ENCODE measurements at places on chromosomes 12 and 14.
A peak's percentile ranks its signal among the peaks of the same experiment; 100 is the strongest.

DNA sequence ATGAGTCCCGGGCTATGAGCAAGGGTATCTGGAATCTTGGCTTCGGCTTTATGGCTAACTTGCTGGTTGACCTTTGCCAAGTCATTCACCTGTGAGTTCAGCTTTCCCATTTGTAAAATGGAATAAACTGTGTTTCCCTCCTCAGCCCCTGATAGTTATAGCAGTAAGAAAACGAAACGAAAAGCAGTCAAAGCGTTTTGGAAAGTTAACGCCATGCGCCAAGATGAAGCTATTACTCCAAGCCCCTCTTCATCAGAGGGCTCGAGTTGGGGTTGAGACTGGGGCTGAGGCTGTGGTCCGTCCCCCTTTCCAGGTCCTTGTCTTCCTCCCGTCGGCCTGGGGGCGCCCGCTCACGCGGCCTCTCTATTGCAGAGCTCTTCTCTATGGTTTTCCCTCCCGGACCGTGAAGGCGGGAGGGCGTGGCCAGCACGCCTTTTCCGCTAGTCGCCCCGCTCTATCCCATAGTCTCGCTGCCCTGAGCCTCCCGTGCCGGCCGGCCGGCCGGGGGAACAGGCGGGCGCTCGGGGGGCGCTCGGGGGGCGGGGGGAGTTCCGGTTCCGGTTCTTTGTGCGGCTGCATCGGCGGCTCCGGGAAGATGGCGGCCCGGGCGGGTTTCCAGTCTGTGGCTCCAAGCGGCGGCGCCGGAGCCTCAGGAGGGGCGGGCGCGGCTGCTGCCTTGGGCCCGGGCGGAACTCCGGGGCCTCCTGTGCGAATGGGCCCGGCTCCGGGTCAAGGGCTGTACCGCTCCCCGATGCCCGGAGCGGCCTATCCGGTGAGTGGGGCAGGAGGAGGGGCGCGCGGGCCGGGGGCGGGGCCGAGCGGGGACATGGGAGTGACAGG is at the start of gene SMARCD1:
TSS of gene SMARCD1 (plus strand) at position 568 of the 840 bp plus-strand sequence. CDS start at position 596, 28 bp downstream.
- peak; percentile 88 for DNase-seq

- DNase-seq = no peak
Observed at GRCh38 chr14:53701108-53701875, 255.3 kb downstream of the BMP4 start.

DNA sequence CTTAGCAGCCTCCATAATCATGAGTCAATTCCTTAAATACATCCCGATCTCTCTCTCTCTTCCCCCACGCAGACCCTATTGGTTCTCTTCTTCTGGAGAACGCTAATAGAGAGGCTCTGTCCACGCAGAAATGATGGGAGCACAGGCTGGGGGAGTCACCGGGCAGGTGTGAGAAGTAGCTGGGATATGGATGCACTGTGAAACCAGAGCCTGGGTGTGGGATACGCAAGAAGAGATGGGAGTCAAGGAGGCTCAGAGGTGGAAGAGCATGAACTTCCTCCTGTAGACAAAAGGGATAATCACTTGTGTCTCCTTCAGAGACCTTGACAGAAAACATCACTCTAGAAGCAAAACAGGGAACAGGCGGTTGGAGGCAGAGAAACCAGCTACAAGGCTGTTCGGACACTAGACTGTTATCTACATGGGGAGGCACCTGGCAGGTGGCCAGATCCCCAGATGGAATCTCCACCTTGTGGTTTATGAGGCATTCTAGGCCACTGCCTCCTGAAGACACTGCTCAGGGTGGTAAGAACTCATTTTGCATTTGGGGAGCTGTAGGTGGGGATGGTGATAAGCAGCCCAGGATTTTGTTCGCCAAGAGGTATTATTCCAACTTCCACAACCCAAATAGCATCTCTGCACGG is 7.2 kb upstream of the SELPLG start:
- DNase-seq = no peak

DNA sequence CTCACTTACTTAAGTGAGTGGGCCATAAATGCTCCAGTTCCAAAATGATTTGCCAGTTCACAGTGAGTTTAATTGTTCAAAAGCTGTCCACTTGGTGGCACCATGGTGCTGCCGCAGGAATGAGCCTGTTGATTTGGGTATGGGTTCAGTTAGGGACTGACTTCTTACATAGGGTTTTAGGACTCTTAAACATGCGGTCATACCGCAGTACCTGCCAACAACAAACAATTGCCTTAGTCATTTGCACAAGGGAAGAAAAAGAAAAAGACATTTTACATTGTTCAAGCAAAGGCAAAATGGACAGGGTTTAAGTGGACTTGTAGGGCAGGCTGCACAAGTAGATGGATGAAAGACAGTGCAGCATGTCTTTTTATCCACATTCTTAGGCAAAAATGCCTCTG is 80.0 kb upstream of the DBX2 start:
- peak; percentile 32 for DNase-seq

DNA sequence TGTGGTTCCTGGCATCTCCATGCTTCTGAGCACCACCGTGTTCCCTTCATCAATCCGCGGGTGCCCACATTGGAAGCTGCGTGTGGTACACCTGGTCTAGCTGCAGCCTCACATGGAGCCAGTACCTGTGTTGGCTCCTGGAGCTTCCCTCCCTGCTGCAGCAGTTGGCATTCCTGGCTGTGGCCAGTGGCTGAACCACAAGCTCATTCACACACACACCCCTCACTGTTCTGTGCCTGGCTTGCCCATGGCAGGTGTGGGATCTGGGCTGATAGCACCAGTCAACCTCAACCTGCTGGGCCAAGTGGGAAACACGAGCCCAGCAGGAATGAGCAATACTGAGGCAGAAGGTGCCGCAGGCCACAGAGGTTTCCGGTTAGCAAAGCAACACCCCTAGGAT is 256.2 kb upstream of the LRFN5 start:
- no peak for DNase-seq

DNA sequence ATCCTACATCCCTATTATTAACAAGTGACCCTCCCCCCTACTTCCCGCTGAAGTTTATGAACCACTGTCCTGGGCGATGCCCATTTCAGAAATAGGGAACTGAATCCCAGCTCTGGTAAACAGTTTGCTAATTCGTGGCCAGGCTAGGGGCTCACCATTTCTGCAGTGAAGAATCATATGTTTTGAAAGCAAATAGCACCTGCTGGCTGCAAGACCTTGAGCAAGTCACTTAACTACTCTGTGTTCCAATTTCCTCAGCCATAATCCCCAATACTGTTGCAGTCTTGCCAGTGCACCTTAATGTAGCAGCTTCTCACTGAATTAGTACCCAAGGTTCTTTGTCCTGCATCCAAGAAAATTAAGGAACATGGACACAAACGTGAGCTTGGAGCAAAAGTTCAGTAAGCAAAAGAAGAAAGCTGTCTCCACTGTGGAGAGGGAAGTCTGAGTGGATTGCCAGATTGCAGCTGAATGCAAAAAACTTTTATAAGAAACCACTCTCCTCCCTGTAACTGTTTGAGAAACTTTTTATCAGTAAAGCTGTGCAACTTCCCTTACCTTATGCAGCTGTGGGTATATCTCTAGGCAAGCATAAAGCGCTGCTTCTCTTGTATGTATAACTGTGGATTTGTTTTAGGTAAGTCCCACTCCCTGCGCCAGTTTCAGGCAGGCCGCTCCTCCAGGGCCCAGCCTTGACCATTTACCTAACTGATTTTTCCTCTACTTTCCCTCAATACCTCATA is 824 bp downstream of the OAS1 start:
- DNase-seq = no peak

- no peak for DNase-seq
Observed at GRCh38 chr12:57896434-57897201, 44.7 kb upstream of the ATP23 start.

- DNase-seq = no peak
Observed at GRCh38 chr12:99658671-99659349, 11.3 kb downstream of the GARIN6 start.

- DNase-seq = no peak
Observed at GRCh38 chr14:65403231-65403630, 9.3 kb upstream of the FUT8 start.

GRCh38 chr12:8065991-8066594 is at the start of gene C3AR1:
Gene C3AR1 (minus strand): TSS chr12:8066359. CDS start chr12:8060185, 6,174 bp downstream.
- DNase-seq = peak; percentile 25

DNA sequence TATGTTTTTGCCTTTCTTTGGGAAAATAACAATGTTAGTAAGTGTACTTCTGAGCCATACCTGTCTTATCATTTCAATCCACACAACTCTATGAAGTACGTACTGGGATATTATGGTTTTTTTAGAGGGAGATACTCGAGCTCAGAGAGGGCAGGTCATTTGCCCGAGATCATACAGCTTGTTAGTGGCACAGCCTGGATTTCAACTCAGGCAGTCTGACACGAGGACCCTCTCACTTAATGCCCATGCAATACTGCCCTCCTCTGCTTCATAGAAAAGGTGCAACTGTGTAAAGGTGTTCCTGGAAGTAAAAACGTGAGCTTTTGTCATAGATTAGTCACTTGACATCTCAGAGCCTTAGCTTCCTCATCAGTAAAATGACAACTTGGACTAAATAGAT is 128.0 kb downstream of the NDUFA12 start:
- DNase-seq = no peak

GRCh38 chr14:81686512-81686911 is 152.9 kb upstream of the SEL1L start:
- DNase-seq = no peak

DNA sequence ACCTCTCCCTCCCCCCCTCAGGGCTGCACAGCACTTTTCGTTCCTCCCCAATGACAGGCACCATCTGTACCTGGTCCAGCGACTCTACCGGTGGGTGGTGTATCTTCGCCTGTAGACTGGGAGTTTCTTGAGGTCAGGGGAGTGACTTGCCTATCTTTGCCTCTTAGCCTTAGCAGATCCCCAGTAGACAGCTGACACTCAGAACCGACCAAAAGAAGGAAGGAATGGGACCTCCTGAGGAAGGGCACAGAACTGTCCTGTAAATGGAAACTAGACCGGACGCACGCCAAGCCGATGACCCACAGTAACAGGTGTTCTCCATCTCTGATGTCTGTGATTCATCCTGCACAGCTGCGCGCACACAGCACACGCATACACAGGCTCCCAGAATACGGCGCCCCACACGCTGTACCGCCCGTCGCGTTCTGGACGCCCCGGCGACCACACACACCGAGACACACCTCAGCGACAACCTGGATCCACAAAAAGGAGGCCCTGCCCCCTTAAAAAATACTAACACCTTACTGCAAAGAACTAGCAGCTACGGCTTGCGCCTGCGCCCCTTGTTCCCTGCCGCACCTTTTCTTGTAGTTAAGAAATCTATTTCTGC is 673 bp upstream of the TTC9 start:
- peak; percentile 51 for DNase-seq

DNA sequence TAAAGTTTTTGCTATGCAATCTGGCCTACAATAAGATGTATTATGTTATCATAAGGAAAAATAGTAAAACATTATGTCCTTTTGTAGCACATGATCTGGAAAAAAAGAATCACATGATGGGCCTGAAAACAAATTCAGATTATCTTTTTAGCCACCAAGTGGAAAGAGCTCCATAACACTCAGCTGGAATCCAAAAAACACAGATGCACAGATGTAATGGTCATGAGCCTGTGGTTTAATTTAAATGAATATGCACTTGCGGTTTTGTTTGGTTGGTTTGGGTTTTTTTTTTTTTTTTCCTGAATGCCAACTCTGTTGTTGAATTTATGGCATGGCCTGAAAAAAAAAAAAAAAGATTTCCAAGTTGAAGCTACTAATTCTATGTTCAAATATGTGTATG is 4.1 kb downstream of the KCNC2 start:
- DNase-seq = no peak

DNA sequence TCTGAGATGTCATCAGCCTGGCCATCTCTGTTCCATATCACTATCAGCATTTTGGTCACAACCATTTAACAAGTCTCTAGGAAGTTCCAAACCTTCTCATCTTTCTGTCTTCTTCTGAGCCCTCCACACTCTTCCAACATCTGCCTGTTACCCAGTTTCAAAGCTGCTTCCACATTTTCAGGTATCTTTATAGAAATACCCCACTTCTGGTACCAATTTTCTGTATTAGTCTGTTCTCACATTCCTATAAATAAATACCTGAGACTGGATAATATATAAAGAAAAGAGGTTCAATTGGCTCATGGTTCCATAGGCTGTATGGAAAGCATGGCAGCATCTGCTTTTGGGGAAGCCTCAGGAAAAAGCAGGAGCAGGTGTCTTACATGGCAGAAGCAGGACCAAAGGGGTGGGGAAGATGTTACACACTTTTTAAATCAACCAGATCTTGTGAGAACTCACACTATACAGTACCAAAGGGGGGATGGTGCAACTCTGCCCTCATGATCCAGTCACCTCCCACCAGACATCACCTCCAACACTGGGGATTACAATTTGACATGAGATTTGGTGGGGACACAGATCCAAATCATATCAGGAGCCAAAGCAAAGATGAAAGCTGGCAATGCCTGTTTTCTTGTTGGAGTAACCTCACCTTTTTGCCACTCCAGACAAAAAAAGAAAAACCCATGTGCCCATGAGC is 37.4 kb downstream of the CREBL2 start:
- DNase-seq = no peak

DNA sequence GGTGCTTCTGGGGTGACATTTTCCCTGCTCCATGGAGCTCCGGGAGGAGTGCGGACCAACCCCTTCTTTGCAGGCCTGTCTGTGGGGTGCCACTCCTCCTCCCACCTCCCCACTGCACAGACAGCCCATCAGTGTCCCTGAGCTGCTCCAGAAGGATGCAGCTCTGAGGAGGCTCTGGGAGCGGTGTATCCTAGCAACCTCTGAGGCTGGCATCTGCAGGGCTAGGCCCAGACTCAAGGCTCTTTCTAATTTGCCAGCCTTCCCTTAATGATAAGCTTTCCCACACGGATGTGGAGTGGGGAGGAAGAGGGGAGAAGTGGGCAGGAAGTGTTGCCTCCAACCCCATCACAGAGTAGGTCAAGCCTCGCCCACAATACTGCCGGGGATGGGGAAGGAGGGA is 59.7 kb downstream of the CALM1 start:
- DNase-seq = no peak

DNA sequence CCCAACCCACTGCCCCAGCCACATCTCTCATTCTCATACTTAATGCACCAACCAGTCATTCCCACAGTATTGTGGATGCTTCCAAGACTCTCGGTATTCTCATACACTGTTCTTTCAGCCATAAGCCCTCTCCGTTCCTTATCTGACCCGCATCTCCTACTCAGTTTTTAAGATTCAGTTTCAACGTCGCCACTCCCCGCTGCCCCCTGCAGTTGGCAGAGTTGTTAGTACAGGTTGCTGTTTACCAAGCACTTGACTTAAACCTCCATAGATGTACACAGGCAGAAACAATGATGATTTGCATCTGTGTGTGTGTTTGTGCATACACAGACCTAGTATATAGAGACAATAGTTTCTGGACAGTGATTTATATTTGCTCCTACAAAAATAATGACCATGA is 40.2 kb downstream of the PAH start:
- no peak for DNase-seq

- DNase-seq = no peak
Observed at GRCh38 chr12:29741342-29742241, 42.1 kb downstream of the TMTC1 start.

GRCh38 chr12:62655666-62656151 is 189.1 kb downstream of the MON2 start:
- DNase-seq = no peak

GRCh38 chr14:104267895-104268294 is 129.5 kb downstream of the KIF26A start:
- DNase-seq = no peak

- DNase-seq = no peak
Observed at GRCh38 chr12:71517145-71517846, 77.7 kb downstream of the LGR5 start.

All from stimulated activated CD4-positive, alpha-beta T cell treated with anti-CD3 and anti-CD28 coated beads, Interleukin-4, amount 100 ng/mL, for 24 hours (primary cell).